CD4-positive, alpha-beta T cell (primary cell): ENCODE measurements at places on chromosomes 4 and X. TPM values are rescaled to one million over a fixed set of nuclear protein-coding genes. Genes with fewer than 3 reads are reported as not detected.
A peak's percentile ranks its signal among the peaks of the same experiment; 100 is the strongest.

GRCh38 chr4:145840162-145840768 lies 98.4 kb downstream of the ZNF827 start:
- no peak overlapping the region for H3K27ac ChIP-seq
- DNase-seq: no peak
- H3K4me3 ChIP-seq: no peak overlapping the region
- peaks cover 13% of the 10 kb centered on the region for H3K36me3 ChIP-seq
- H3K4me1 ChIP-seq: peaks cover 7% of the 10 kb centered on the region
- H3K27me3 ChIP-seq: no peaks in the 10 kb centered on the region

DNA sequence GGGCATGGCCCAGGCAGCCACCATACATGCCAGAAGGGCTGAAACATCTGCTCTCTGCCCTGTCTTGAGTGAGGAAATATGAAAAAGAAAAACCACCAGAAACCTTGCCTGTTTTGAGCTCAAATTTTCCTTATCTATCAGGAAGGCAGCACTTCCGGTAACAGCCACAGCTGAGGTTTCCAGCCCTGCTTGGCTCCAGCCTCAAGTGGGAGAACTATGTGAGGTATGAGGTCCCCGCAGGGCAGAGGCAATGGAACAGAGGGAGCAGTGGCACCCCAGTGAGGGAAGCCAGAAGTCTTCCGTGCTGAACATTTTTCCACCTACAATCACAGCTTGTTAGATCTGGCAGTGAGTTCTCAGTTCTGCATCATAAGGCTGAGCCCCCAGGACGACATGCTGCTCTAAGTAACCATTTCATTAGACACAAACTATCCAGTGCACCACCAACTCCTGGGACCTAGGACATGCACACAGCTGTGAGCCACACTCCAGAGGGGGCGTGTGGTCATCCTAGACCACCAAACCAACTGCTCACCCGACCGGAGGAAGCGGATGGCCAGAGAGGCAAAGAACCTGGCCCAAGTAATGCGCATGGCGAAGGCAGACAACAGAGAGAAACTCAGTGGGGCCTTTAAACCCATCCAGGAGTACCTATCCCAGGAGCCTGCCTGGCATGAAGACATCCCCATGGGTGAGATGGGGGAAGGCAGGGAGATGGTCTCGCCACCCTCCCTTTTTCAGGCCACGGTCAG lies 22.6 kb downstream of the WDR1 start:
- DNase-seq: peak; percentile 42
- H3K36me3 ChIP-seq: peaks cover 99% of the 10 kb centered on the region
- H3K4me1 ChIP-seq: peaks cover 97% of the 10 kb centered on the region
- H3K27me3 ChIP-seq: no peaks in the 10 kb centered on the region

DNA sequence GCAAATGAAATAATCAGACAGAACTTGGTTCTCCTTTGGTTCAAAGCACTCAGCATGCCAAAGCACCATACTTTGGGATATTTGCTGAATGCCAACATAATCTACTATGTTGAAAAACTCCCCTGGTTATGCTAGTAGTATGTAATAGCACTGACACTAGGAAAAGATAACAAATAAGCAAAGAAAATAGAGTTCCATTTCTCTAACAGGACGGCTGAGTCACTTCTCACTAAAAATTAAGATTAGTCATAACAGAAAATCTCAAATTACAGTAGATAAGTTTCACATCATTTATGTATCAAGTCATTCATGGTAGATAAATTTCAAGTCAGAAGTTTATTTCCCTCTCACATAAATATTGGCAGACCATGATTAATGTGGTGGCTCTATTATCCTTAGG lies 17.9 kb downstream of the PDHA2 start:
- H3K27ac ChIP-seq: no peak overlapping the region
- H3K4me3 ChIP-seq: no peak overlapping the region
- DNase-seq: no peak

DNA sequence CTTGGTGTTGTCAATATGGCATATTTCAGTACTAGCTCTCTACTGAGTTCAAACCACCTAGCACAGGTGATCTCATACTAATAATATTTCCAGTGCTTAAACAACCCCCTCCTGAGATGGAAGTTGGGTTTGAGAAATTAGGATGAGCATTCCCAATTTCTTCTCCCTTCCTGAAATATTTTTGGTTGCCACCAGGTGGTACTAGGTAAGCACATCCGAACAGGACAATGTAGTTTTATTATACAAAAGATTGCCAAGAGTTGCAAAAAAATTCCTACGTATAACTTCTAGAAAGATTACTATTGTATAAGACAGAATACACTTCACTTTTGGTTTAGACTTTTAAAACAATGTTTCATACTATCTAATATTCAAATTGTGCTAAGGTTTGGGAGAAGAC lies 484.5 kb downstream of the PACRGL start:
- H3K27ac ChIP-seq: no peak overlapping the region
- DNase-seq: no peak
- H3K27me3 ChIP-seq: no peaks in the 10 kb centered on the region
- no peak overlapping the region for H3K4me3 ChIP-seq
- no peaks in the 10 kb centered on the region for H3K36me3 ChIP-seq

DNA sequence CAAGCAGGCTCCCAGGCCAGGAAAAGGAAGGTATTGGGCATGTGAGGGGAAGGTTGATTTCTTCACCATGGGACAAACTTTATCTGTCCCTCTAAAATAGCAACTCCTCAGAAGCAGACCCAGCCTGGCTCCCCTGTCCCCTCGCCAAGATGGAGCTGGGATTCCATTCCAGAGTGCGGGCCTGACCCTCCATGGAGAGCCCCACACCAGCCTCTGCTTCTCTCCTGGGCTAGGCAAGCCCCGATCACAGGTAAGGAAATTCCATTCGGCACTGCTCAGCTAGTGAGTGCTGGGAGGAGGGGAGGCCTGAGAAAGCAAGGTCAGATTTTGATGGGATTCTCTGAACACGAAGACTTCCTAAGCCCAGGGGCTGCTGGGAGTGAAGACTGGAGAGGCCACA lies 98.4 kb downstream of the EFNB1 start:
- no peaks in the 10 kb centered on the region for H3K36me3 ChIP-seq
- DNase-seq: no peak
- no peaks in the 10 kb centered on the region for H3K4me1 ChIP-seq
- no peaks in the 10 kb centered on the region for H3K27me3 ChIP-seq
- no peak overlapping the region for H3K27ac ChIP-seq

GRCh38 chr4:80307183-80307735 lies 28.3 kb upstream of the CFAP299 start:
- DNase-seq: no peak
- H3K27me3 ChIP-seq: no peaks in the 10 kb centered on the region
- H3K36me3 ChIP-seq: no peaks in the 10 kb centered on the region
- H3K4me1 ChIP-seq: no peaks in the 10 kb centered on the region
- no peak overlapping the region for H3K4me3 ChIP-seq

Gene SLC25A4
- 4.1 TPM for total RNA-seq

Gene REPS2
- total RNA-seq: 0.53 TPM

DNA sequence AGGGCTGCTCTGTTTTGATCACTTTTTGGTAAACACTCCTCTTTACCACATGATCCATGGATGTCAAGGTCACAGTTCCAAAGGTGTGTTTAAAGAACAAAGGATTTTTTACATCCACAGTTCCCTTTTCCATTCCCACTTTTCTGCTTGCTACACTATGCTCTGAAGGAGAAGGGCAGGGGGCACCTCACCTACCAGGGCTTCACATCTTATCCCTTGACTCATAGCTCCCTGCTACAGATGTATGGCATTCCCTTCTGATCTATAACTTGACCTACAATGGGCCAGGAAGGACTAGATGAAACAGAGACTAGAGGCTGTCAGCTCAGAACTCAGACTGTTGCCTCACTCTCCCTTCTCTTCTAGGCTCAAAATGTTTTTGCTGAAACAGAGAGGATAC lies 233.1 kb upstream of the RPS6KA3 start:
- H3K27ac ChIP-seq: no peak overlapping the region
- no peak for DNase-seq
- no peaks in the 10 kb centered on the region for H3K36me3 ChIP-seq

DNA sequence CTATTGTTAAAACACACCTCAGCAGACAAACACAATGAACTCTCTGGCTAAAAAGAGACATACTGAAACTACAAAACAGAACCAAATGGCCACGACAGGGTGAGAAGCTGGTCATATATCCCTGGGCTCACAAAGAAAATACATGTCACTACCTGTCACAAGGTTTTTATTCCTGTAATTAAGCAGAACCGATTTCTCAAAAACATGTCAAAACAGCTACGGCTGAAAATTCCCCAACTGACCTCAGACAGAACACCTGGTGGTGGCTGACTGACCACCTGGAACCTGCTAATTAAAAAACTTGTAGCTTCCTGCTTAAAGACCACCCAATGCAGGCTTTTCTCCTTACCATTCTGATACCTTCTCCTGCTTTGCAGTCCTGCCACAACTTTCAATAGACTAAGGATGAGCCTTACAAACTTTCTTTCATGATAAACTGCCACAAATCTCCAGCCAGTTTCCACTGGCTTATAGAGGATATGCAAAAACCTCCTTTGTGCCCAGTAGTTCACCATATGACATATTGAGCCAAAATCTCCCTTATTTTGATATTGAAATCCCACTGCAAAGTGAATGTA lies 571.9 kb downstream of the SPOCK3 start:
- no peaks in the 10 kb centered on the region for H3K4me1 ChIP-seq
- no peak for DNase-seq
- no peaks in the 10 kb centered on the region for H3K36me3 ChIP-seq
- H3K27me3 ChIP-seq: no peaks in the 10 kb centered on the region

DNA sequence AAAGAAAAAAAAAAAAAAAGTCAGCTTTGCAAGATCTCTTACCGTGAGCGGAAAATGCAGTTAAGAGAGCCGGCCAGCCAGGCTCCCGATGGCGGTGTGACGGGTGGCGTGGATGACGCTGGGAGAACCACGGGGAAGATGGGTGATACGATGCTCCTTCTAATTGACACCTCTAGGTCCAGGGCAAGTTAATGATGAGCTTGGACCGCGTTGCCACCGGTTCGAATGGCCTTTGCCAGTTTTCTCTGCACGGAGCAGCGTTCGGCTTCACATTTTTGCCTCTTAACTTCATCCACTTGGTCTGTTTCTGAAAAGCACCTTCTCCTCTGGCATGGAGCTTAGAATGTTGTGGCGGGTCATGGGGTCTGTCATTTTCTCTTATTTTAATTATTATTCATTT lies 33.2 kb downstream of the SHOX start:
- no peak overlapping the region for H3K27ac ChIP-seq
- DNase-seq: no peak
- no peaks in the 10 kb centered on the region for H3K4me1 ChIP-seq
- no peak overlapping the region for H3K4me3 ChIP-seq
- H3K27me3 ChIP-seq: no peaks in the 10 kb centered on the region
